Central memory CD8-positive, alpha-beta T cell (primary cell): ENCODE measurements at places on chromosomes 2 and 18.

DNA sequence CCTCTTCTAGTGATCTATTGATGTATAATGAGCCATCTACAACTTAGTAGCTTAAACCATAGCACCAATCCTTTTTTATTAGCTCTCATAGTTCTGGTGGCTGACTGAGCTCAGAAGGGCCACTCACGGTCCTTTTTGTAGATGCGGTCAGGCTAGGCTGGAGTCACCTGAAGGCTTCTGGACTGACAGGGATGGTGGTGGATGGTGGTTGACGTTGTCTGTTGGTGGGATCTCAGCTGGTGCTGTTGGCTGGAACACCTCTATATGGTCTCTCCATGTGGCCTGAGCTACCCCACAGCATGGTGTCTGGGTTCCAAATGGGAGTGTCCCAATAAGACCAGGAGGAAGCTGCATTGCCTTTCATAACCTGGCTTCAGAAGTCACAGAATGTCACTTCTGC, 68.0 kb downstream of the BCL2L11 start:
- DNase-seq: no peak

DNA sequence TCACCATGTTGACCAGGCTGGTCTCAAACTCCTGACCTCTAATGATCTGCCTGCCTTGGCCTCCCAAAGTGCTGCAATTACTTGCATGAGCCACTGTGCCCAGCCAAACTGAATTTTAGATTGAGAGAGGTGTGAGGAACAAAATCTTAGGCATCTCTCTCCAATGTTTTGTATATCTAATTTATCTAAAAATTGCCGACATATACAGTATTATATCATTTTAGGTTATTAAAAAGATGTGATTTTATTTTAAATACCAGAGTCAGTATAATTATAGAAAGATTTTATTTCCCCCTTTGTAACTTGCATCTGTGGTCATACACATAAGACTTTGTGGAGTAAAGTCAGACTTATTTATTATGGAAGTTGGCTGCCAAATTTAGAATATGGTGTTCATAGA, 10.1 kb downstream of the PMS1 start:
- no peak for DNase-seq

DNA sequence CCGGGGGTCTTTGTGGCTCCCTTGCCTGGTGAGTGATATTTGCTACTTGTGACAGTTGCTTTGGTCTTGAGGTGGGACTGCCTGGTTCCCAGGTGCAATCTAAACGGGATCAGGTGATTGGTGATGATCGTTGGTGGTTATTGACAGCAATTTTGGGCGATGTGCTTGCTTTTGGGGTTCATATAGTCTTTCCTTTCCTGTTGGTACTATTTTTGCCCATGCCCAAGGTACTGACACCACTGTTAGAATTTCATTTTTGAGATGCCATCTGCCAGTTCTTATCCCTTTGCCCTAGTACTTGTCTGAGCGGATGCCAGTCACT, 573 bp downstream of the WDR7 start:
- DNase-seq: no peak

DNA sequence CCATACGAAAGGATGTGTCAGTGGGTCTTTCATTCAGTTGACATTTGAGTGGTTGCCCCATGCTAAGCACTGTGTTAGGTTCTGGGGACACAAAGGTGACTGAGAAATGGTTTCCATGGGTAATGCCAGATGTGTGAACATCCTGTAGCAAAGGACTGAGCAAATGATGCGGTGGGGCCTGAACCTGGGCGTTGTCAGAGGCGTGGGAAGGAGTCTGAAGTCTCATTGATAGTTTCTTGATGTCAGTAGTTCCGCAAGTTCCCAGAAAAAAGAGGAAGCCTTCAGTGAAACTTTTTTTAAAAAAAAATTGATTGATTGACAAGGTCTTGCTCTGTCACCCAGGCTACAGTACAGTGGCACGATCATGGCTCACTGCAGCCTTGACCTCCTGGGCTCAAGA, 56.9 kb downstream of the LIMS1 start:
- no peak for DNase-seq

DNA sequence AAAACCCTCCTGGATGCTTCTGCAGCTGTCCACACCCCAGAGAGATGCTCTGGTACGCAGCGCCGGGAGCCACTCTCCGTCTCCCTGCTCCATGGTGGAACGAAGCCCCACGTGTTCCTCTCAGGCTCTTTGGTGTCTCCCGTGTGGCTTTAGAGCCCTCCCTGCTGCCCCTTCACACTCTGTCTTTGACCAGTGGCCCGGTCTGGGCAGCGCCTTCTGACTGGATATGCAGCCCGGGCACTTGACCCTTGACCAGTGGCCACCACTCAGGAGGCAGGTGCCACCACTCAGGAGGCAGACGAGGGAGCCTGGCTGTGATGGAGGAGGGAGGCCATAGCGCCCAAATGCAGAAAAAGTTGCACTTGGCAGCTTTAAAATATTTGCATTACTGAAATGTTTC, 214.5 kb upstream of the SALL3 start:
- DNase-seq: no peak

DNA sequence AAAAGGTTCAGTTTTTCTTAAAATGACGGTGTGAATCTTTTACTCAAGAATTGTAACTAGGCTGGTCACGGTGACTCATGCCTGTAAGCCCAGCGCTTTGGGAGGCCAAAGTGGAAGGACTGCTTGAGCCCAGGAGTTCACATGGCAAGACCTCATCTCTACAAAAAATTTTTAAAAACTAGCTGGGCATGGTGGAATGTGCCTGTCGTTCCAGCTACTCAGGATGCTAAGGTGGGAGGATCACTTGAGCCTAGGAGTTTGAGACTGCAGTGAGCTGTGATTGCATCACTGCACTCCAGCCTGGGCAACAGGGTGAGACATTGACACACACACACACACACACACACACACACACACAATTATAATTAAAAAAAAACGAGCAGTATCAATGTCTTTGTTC, 369.8 kb downstream of the DPP10 start:
- no peak for DNase-seq

DNA sequence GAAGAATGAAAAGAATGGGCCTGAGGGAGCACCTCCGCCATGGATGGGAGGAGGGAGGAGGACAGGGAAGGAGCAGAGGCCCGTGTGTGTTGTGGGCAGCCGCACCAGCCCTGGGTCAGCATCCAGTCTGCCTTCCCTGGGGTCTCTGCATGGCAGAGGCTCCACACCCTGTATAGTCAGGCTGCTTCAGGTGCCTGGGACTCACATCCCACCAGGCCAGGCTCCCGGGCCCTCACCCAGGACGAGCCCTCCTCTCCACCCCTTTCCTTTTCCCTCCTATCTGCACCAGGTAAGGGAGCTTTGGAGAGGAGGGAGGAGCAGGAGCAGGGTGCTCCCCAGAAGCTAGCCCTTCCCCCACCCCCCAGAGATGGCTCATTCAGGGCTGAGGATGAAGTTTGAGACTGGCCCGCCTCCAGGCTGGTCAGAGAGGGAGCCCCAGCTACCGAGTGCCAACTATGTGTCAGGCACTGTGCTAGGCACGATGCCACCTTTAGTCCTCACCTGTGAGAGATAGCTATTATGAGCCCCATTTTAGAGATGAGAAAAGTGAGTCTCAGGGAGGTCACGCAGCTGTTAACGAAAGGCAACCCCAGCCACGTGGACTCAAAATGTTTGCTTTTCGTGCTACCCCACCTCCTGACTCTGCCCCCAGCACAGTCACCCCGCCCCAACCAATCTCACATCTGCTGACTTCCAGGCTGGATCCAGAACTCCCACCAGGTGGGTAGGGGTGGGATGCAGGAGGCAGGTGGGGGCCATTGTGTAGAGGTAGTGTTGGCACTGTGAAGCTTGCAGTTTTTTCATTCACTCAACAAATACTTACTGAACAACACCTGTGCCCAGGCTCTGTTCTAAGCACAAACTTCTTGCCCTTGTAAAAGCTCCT, 242.1 kb downstream of the DYSF start:
- no peak for DNase-seq

DNA sequence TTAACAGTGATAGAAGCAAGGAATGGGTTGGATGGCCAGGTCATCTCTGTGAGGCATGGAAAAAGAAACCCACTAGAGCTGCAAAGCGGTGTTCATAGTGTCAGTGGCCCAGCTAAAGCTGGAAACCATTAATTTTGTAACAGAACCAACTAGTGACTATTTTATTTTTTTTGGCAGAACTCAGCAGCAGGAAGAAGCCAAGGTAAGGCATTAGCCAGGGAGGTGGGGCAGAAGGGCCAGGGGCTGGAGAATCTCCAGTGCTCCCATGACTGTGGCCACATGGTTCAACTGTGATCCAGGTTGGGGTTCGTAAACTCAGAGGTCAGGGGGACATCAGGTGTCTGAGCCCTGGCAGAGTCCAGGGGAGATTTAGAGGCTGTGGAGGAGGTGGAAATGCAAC, 25.9 kb upstream of the YES1 start:
- DNase-seq: no peak

DNA sequence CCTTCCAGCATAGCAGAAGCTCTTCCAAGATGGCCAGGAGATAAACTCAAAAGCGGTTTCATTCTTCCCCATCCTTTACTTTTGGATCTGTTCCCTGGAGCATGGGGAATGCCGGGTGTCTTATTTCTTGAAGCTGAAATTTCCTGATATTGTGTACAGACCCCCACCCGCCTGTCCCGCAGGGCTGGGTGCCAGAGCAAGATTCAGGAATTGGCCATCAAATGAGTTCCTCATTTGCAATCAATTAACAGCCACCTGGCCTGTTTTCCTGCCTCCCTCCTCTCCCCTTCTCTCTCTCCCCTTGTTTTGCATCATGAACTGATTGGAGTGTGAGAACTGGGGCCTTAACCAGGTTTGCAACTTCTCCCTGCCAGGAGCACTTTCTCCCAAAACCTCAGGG, 202.1 kb downstream of the SH3RF3 start:
- DNase-seq: no peak

DNA sequence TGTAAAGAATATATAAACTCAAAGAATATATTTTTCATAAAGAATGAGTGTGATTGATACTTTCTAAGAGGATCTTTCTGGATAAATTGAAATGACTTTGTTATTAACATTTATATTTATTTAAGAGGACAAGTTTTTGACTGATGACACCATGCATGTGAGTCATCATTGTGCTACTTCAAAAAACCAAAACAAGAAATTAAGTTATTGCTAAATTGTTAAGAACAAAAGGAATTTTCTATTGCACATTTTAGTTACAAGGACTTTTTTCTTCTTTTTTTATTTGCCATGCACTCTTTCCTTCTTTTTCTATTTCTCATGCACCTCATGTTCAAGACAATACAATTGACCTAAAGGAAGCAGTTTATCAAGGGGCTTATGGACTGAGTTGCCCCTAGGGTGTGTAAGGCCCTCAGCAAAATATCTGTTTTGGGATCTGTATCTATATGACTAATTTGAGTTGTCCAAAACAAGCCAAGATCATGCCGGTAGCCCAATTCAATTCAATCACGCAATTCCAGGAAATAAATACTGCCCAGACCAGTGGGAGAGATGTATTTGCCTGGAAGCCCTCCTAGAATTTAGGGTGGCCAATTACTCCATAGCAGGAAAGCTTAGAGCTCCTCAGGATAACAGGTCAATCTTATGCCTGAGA, 654.3 kb downstream of the METTL4 start:
- no peak for DNase-seq

GRCh38 chr2:29847886-29848285, 73.5 kb downstream of the ALK start:
- no peak for DNase-seq

DNA sequence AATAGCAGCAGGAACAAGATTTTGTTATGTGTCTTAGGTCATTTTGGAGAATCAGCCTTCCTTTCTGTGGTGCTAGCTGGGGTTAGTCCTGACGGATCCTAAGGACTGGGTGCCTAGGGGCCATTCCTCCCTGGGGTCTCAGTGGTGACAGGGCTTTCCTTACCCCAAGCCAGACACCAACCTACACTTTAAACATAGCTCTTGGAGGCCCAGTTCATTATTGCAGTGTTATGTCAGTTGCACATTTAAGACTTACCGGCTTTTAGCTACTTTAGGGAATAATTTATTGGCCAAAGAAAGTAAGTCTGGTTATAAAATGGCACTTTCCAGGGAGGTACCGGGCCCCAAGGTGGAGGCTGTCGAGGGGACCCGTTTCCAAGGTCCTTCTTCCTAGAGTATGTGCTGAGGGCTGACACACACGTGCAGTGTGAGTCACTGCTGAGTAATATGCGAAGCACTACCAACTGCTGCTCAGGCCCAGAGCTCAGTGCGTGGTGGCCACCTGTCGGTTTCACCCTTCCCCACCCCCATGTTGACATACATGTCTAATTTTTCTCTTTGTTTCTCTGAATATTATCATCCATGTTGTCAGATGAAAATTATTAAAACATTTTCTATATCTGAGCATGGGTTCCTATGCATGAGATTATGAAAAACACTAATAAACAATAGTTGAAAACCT, 37.0 kb upstream of the GRHL1 start:
- DNase-seq: no peak

GRCh38 chr18:7233134-7233810, 2.4 kb downstream of the LRRC30 start:
- no peak for DNase-seq

DNA sequence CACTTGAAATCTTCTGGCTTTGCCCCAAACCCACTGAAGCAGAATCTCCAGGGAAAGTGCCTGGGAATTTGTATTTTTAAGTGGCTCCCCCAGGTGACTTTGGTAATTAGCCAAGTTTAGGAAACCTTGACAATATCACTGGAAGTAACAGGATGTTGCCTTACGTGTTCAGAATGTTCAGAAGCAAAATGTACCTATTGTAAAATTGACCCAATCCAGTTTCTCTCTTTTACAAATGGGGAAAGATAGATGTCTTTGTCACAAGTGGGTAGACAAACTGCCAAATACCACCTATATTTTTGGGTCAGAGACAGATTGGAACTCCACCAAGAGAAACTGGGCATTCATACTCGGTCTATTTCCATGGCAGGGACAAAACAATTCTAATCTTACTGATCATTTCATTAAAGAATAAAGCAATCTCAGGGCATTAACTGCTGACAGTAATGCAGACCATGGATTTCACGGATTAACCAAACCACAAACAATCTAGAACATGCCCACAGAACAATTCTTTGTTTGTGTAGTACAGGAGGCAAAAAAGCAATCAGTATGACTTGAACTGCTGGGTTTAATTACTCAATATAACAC, 255.8 kb downstream of the ERBB4 start:
- no peak for DNase-seq

DNA sequence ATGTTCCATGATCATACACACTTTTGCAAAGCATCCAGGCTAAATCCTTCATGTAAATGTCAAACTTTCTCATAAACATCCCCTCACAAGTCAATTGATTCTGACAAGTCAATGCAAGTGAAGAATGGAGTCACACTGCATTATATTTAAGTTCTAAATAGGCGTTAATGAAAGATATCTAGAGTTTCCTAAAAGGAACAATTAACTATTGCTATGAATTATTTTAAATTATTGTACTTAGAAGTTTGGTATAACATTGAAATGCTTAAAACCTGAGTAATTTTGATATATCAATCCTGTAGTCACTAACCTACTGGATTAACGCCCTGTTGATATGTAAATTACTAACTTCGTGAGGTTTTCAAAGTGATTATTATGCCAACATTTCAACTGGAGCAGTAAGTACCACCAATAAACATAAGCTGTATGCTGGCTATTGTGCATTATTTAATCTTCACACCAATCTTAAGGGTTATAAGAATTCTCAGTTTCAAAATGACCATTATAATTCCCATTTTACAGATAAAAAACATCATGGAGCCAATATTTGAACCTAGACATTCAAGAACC, 884.3 kb downstream of the ERBB4 start:
- DNase-seq: no peak

- no peak for DNase-seq
Measured at GRCh38 chr18:80250740-80251364, 3.5 kb upstream of the PARD6G start.

- DNase-seq: peak; percentile 31
Measured at GRCh38 chr2:85326406-85327159, 1.2 kb downstream of the TGOLN2 start.
